PC-9 (cell line): ENCODE measurements at places on chromosomes 3 and 15.

DNA sequence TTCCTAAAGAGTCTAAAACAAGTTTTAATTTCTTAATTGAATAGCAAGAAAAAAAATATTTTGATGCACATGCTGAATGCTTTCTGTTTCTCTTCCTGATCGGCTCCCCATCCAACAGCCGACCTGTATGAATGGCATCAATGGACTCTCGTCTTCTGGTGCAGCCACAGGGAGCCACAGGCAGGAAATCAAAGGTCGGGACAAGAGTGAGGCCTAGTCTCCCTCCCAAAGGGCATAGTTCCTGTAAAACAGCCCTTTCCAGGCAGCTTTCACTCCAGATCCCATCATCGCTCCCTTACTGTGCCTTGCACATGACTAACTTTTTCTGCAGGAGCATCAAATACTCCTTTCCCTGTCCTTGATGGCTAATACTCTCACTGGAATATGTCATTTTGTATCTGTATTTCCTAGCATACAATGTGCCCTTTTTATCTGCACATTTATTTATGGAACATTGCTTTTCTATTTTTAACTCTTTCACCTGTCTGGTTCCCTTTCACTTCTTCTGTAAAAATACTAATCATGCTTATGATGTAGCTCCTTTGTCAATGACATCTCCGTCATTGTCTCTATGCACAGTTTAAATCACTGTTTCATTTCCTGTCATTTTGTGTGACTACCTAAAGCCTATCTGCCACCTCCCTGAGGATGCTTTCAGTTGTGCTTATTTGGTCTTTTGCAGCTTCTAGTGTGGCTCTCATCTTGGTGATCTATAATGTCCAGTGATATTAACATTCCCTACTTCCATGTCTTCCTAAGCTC lies 326.2 kb downstream of the CTNNB1 start:
- no peak for DNase-seq

GRCh38 chr3:107258300-107258699 lies 118.9 kb upstream of the CCDC54 start:
- no peak for DNase-seq

- peak; percentile 83 for DNase-seq
These were observed 8.3 kb downstream of the ANKRD63 start for GRCh38 chr15:40274350-40275274.

DNA sequence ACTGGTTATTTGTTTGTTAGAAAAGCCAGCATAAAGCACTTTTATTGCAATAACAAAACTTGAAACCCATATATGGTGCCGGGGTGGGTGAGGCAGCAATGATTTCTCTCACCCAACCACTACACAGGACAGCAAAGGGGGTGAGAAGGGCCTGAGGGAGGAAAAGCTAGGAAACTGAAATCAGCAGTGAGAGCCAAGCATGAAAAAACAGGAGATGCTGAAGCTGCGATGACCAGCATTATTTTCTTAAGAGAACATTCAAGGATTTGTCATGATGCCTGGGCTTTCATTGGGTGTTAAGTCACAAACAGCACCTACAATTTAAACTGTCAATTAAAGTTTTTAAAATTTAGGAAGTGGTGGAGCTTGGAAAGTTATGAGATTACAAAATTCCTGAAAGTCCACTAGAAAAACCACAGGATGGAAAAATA lies 11.9 kb upstream of the TM4SF4 start:
- DNase-seq = no peak

GRCh38 chr3:55923626-55924025 lies 436.5 kb upstream of the WNT5A start:
- DNase-seq = no peak

GRCh38 chr3:160376681-160377080 lies 22.3 kb downstream of the IFT80 start:
- no peak for DNase-seq

DNA sequence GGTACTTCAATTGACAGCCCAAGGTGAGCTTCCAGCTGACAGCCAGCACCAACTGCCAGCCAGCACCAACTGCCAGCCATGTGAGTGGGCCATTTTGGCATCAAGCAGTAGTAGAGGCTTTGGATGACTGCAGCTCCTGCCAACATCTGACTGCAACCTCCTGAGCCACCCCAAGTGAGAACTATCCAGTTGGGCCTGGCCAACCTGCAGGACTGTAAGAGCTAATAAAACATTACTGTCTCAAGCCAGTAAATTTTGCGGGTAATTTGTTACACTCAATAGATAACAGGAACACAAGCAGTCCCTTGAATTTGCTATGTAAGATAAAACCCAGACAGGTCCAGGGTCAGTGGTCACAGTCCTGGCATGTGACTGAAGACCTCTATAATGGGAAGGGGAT lies 29.7 kb downstream of the EPHB1 start:
- no peak for DNase-seq

DNA sequence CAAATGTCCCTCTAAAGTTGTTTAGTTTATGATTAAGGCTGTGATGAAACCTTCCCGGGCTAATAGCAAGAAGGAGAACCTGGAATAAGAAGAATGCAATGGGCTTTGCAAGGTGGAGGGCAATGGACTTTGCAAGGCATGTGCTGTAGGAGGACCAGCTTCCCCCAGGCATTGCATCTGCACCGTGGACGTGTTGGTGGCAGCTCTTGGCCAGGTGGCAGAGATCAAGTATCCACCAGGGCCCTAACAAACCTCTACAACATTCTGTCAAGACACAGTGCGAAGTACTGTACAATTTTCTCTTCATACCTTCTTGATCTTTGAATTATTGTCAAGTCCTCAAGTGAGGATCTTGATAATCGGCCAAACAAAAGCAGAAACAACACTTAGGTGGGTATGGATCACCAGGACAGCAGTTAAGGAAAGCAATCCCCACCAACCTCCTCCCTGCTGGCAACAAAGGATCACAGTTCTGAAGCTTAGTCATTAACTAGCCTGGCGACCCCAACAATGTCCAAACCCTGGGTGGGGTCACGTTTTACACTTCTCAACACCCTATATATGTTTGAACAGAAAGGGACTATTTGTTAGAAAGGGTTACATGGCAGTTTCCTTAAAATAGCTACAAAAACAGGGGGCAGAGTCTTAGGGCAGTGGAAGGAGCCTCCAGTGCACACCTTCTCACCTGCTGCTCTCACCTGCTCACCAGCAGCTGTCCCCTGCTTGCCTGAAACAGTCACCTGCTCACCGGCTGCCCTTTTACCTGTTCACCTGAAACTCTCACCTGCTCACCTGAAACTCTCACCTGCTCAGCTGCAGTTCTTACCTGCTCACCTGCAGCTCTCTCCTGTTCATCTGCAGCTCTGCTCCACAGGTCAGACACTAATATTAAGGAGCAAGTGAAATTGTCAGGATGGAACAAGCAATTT lies 137.9 kb upstream of the LIPC start:
- peak; percentile 66 for DNase-seq

DNA sequence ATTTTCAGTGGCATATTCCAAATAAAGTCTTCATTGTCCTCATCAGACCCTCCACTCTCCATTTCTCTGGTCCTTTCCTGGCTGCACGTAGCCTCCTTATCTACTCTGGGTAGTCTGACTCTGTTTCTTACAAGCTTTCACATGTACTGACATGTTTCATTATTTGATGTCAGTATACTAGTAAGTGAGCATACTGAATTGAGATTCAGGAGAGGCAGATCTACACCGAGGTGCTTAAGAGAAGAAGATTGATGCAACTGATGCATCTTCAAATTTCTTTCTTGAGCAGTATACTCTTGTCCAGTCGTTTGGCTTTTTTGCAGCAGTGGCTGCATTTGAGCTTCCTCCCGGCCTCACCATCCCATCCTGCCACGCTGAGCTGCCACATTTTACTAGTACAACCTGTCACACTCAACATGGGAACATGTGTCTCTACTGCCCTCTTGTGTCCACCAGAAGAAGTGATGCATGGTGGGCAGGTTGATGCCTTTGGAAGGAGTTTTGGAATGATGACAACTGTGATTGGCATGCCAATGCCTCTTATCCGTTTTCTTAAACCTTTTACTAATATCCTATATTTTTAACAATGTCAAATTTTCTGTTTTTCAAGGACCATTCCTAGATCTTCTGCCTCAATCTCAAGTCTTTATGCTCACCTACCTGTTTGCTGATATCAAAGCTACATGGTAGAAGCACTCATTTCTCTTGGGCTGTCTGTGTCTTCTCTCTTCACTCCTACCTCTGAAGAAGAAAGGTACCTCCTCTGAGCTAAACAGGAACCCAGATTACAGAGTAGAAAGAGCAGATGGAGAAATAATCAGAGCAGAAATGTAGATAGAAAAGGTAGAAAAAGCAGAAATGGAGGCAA lies 38.7 kb downstream of the GUCA1C start:
- peak; percentile 54 for DNase-seq

DNA sequence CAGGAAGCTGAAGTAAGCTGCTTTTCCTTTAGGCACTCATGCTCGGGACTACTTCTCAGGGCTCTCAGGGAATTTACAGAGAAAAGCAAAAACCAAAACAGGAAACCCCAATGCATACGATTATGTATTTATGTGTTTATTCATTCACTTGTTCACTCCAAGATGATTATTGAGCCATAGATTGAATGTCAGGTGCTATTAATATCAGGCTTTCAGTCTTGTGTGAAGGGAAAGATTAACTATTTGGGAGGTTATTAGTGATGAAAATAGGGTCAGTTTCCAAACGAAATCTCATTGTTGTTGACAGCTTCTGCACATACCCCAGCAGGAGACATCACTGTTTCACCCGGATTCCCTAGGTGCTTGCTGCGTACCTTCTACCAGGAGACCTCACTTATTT lies 135.8 kb downstream of the NEK11 start:
- no peak for DNase-seq
